ENCODE measurements at places on chromosomes 2 and 18.

DNA sequence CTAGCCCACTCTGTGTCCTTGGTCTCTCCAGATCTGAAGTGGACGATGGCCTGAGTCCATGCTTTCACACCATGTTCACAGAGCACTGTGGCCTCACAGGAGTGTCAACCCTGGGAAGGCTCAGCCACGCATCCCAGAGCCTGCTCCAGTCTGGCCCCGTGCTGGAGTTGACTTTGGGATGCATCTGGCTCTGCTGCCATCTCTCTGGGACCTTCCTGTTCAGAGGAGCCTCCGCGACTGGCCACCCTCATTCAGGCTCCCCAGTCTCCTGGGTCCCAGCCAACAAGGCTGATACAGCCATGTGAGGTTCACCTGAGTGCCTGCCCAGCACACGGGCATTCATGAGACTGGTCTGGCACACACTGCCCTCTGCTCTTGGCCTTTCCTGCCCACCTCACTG lies 199.7 kb upstream of the RAB6C start:
- DNase-seq: no peak
- no peak overlapping the region for H3K4me3 ChIP-seq

GRCh38 chr2:59737299-59737698 lies 816.2 kb downstream of the BCL11A start:
- H3K36me3 ChIP-seq: no peaks in the 10 kb centered on the region
- no peak overlapping the region for H3K27ac ChIP-seq
- H3K4me3 ChIP-seq: no peak overlapping the region
- H3K4me1 ChIP-seq: no peaks in the 10 kb centered on the region
- no peak for DNase-seq

DNA sequence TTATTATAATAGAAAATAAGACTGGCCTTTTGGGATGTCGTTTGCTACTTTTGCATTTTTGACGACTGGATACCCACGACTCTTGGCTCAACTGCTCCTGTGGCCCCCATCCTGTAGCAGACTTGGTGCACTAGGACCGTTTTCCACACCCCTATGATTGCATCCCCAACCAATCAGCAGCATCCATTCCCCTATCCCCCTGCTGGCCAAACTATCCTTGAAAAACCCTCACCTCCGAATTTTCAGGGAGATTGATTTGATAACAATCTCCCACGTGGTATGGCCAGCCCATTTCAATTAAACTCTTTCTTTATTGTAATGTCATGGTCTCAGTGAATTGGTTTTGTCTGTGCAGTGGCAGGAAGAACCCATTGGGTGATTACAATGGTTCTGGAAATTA lies 37.9 kb upstream of the TTR start:
- no peaks in the 10 kb centered on the region for H3K4me1 ChIP-seq
- no peak overlapping the region for H3K4me3 ChIP-seq
- peaks cover 4% of the 10 kb centered on the region for H3K27me3 ChIP-seq
- no peak for DNase-seq
- H3K27ac ChIP-seq: no peak overlapping the region

DNA sequence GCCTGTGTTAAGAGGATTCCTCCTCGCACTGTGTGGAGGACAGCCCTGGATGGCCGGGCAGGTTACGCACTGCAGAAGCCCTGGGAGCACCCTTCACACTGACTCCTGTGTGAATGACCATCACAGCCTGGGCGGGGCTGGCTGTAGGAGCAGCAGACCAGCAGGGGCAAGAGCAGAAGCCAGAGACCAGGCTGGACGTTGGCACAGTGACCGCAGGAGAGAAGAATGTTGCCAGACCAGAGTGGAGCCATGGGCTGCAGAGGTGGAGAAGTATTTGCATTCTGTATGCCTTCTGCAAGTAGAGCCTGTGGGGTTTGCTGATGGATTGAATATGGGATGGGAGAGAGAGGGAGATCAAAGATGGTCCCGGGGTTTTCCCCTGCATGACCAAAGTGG lies 23.1 kb downstream of the LRRFIP1 start:
- no peak overlapping the region for H3K4me3 ChIP-seq
- H3K4me1 ChIP-seq: peaks cover 27% of the 10 kb centered on the region
- H3K27me3 ChIP-seq: peaks cover 12% of the 10 kb centered on the region
- no peaks in the 10 kb centered on the region for H3K36me3 ChIP-seq
- DNase-seq: no peak
